ENCODE measurements at places on chromosomes 5 and 9.

DNA sequence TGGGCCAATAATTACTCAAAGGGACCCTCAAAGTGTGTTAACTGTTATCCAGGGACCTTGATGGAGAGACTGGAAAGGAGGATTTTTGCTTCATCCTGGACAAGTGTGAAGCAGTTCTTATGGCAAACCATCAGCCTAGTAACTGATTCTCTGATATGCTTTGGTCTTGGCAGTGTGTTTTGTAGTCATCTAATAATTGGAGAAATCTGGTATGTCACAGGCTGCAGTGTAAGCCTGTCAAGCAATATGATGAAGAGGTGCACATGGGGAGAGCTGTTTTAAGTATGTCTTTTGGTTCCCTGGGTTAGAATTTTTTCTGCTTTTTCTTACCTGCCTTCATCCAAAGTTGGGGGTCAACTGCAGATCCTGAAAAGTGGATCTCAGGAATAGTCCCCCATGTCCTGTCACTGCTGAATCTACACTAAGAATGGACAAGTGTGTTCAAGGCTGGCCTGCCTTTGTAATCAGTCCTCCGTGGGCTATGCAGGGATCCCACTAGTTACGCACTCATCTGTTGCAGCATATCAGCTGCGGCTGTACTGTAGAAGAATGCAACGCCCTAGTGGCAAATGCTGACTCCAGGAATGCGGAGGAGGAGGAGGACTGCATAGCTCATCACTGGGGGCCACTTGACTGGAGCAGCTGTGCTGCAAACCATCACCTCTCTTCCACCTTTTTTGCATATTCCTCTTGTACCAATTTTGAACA lies 1.9 kb downstream of the SPTAN1 start:
- no peak for DNase-seq

- DNase-seq = no peak
Observed at GRCh38 chr9:91289244-91289643, 72.5 kb downstream of the AUH start.

- DNase-seq = peak; percentile 34
Observed at GRCh38 chr5:65021527-65022226, 252.9 kb downstream of the CWC27 start.

DNA sequence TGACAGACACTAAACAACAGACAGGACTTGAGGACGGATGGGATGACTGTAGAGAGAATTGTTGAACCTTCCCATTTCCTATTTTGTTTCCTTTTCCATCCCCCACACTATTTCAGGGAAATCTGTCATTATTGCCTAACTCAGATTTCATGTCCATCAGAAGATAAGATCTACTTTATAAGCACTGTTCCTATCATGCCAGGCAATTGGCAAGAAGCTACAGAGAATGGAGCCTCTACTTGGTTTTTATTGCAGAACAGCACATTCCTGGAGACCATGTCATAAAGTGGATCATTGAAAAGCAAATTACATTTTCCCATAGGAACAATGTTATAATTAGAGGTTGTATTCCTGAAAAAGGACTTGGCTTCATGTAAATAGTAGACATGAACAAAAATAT lies 173.7 kb upstream of the KIF2A start:
- no peak for DNase-seq

DNA sequence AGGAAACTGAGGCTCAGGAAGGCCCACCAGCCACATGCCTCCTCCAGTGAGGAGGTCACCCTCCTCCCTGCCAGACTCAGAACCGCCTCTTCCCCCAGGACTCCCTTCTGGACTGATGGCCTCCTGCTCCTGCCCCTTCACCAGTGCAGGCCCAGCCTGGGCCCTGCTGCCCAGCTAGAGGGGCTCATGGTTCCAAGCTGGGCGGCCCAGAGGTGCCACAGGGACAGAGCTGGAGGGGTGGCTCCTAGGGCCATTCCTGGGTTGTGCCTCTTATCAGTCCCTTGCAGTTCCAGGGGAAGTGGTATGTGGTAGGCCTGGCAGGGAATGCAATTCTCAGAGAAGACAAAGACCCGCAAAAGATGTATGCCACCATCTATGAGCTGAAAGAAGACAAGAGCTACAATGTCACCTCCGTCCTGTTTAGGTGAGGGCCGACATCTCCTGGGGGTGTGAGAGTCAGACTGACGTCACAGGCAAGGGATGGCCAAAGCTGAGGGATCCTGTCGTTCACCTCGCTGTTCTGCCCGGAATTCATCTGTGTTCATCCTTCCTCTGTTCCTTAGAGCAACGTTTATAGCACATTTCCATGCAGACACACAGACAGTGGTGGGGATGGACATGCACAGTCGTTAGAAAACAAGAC lies 819 bp downstream of the LCN2 start:
- DNase-seq = no peak

- DNase-seq = no peak
Observed at GRCh38 chr9:86368871-86369521, 14.8 kb upstream of the TUT7 start.

DNA sequence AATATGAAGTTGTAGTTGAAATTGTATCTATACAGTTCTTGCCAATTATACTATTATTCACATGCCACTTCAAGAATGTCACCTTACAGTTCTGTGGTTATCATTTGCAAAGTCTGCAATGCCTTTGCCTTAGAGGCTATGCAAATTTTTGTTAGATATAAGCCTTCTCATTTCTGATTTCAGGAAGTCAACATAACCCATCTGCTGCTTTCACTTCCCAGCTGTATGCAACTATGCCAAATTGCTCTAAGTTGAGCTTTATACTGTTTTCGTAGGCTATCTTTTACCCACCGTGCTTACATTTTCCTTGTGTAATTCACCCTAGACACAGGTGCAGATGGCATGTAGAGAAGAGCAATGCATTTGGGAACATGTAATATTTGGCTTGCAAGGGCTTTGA lies 1083.0 kb downstream of the CDH9 start:
- DNase-seq = no peak

DNA sequence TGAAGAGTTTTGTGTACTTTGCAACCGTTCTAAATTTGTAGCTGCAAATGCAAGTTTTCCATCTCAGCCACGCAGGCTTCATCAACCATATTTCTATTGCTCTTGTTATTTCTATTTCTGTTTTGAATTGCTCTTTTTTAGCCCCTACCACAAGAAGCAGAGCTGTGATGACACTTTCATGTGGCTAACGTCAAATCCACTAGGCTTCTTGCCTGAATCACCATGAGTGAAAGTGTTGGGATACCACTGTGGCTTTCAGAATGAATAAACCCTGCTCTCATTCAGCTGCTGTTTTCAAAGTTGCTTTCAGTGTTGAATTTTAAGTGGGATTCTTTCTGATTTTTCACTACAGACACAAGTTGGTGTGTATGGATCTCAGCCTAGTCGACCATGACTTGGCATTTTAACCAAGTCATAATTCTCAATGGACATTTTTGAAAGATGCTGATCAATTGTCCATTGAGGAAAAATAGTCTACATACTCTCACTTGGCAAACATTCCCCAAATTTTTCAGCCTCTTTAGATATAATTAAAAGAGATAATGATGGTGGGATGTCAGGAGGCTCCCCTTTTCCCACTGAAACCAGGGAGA lies 41.0 kb upstream of the MTAP start:
- DNase-seq = no peak

- DNase-seq = no peak
Observed at GRCh38 chr5:139597134-139597533, 36.0 kb downstream of the UBE2D2 start.
